Psoas muscle (tissue), 8 donors: ENCODE measurements at places on chromosomes 3 and 15. TPM values are rescaled to one million over a fixed set of nuclear protein-coding genes. Genes with fewer than 3 reads are reported as not detected.

DNA sequence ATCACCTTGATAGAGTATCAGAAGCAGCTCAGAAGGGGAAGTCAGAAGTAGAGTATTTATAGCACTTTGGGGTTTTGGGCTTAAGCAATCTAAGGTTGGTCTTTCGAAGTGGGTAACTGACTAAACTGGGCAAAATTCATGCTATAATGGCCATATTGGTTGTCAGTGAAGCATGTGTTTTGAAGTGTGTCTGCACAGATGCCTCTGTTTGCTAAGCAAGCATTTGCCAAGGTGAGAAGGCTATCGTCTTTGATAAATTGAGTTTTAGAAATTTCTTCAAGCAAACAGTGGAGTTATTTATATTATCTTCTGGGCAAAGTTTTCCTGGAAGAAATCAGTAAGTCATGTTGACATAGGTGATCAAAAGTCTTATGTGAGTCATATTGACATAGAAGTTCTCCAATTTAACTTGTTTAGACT is 412.8 kb upstream of the TGFBR2 start:
- no peaks in the 10 kb centered on the region for H3K27me3 ChIP-seq
- H3K4me1 ChIP-seq, result no peaks in the 10 kb centered on the region
- no peak for DNase-seq
- H3K4me3 ChIP-seq, result no peak overlapping the region

DNA sequence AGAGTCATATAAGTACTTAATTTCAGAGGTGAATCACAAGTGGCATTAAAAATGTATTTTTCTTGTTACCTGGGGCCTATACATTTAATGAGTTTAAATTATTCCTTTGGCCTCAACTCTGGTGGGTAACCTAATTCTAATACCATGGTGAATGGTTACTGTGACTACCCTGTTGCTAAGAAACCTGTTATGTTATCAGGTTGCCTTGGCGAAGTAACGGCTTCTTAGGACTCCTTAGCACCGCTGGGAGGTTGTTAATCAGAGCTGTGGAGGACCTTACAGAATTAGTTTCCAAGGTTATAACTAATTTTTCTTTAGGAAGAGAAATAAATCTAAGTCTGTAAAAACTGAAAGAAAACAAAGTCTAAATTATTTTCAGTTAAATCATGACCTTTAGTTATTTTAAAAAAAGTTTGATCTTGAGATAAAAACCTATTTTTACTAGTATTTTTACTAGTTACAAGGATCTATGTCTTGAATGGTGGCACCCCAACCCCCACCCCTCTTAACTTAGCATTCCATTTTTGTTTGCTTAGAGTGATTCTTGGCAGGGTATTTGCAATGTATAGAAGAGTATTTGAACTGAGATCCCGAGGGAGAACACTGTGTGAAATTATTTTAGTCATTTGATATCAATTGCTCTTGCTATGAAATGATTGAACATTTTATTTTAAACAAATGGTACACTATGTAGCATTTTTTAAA is 155.5 kb downstream of the FNDC3B start:
- no peak overlapping the region for H3K27ac ChIP-seq
- no peaks in the 10 kb centered on the region for H3K36me3 ChIP-seq
- H3K4me3 ChIP-seq, result no peak overlapping the region
- no peak for DNase-seq
- H3K27me3 ChIP-seq, result no peaks in the 10 kb centered on the region

The ZKSCAN7 gene
- 1.2 TPM for total RNA-seq

The ERICH6 gene
- not detected for total RNA-seq

DNA sequence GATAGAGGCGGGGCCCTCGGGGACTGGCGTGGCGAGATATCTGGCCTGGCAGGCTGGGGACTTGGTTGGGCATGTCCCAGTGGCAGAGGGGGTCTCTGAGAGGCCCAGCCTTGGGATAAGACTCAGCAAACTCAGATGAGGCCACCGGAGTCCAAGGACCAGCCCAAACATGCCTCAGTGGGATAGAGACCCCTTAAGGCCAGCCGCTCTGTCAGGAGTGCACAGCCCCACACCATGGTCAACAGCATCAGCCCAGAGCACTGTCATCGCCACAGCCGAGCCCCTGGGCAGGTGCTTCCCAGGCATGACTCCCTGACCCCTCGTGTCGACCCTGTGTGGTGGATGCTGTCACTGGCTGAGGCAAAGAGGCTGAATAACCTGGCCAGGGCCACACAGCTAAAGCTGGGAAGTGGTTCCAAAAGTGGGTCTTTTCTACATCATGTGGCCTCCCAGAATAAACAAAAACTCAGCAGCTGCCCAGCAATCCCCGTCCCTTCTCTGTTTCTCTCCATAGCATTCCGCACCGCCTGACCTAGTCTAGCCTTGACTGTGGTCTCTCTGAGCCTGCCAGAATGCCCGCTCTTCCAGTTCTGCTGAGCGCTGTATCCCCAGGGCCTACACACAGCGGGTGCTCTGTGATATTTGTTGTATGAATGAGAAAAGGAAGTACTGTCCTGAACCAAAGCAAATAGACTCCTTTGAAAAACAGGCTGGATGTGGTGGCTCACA is 15.1 kb downstream of the CTSH start:
- H3K27me3 ChIP-seq, result no peaks in the 10 kb centered on the region
- no peak for DNase-seq
- no peaks in the 10 kb centered on the region for H3K36me3 ChIP-seq
- no peak overlapping the region for H3K4me3 ChIP-seq

DNA sequence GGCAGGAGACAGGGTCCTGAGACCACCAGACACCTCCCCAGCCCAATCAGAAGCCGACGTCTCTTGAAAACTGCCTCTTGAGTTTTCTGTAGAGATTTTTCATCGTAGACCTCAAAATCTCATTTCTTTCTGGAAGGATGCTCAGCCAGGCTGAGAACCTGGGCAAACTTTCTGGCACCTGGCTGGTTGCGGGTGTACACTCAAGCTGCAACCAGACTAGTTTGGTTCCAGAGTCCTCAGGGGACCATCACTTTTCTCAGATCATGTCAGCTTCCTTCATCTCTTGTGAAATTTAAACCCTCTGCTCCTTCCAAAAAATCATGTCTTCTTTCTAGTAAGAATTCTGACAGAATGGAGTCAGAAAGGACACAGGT is 45.1 kb downstream of the CMTM7 start:
- no peaks in the 10 kb centered on the region for H3K27me3 ChIP-seq
- H3K4me3 ChIP-seq, result no peak overlapping the region
- no peaks in the 10 kb centered on the region for H3K36me3 ChIP-seq
- no peak overlapping the region for H3K27ac ChIP-seq

- no peak overlapping the region for H3K4me3 ChIP-seq
- no peaks in the 10 kb centered on the region for H3K4me1 ChIP-seq
- no peak overlapping the region for H3K27ac ChIP-seq
Measured at GRCh38 chr15:85556618-85556895, 176.2 kb downstream of the AKAP13 start.

The EXD1 gene
- total RNA-seq, result not detected

DNA sequence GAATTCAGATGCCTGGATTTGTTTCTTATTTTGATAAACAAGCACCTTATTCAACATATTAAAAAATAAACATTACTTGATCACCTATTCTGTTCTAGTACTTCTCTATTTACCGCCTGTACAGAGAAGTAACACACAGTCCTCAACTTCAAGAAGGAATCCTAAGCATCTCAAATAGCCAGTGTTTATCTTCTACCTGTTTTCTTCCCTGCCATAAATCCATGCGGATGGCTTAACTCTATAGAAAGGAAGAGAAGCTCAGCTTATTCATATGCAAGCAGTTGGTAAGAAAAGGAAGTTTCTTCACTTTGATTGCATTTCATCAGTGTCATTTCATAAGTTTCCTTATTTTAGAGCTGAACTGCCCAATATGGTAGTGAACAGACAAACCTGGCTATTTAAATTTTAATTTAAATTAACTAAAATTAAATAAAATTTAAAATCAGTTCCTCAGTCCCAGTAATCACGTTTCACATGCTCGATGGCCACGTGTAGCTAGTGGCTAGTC is 210.0 kb upstream of the PEX5L start:
- H3K4me3 ChIP-seq, result no peak overlapping the region
- H3K4me1 ChIP-seq, result no peaks in the 10 kb centered on the region
- no peak for DNase-seq
- no peaks in the 10 kb centered on the region for H3K36me3 ChIP-seq
- H3K27me3 ChIP-seq, result no peaks in the 10 kb centered on the region

The LRRN1 gene
- total RNA-seq, result 5.1 TPM

DNA sequence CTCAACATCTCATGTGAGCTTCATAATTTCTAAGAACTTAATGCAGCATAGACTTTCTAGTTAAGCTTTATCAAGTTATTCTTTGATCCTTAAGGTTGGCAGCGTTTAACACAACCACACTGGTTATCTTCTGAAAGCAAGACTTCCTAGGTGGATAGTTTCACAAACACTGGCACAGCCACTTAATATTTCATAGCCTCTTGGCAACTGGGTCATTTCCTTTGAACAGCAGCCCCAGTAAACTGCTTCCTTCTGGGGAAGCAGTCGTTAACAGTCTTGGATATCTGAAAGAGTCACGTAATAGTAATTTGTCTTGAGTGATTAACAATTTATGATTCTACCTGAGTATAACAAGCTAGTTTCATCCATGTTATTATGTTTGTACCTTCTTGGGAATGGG is 45.9 kb upstream of the ABHD10 start:
- no peak overlapping the region for H3K4me3 ChIP-seq
- no peaks in the 10 kb centered on the region for H3K4me1 ChIP-seq
- H3K27me3 ChIP-seq, result no peaks in the 10 kb centered on the region
- no peak overlapping the region for H3K27ac ChIP-seq
- no peaks in the 10 kb centered on the region for H3K36me3 ChIP-seq
- DNase-seq, result no peak
